ENCODE measurements at places on chromosomes 3 and 15. TPM values are rescaled to one million over a fixed set of nuclear protein-coding genes. Genes with fewer than 3 reads are reported as not detected.

GRCh38 chr3:143810166-143810952 is 37.9 kb downstream of the SLC9A9 start:
- no peak for DNase-seq

DNA sequence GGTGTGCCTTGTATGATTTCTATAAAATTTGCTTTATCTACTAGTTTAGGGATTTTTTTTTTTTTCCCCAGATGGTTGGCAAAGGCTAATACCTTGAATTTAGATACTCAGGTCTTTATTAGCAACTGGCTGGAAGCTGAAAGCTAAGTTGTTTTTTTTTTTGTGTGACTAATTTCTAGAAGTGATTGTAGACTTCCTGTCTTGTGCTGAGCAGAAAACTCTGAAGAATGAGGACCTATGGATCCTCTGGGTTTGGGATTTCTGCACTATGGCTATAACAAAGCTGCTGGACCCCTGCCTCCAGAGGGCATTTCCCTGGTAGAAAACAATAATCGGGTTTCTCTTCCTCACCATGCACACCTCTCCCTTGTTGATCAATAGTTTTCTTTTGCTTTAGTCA is 10.0 kb downstream of the ARIH2 start:
- DNase-seq = no peak

DNA sequence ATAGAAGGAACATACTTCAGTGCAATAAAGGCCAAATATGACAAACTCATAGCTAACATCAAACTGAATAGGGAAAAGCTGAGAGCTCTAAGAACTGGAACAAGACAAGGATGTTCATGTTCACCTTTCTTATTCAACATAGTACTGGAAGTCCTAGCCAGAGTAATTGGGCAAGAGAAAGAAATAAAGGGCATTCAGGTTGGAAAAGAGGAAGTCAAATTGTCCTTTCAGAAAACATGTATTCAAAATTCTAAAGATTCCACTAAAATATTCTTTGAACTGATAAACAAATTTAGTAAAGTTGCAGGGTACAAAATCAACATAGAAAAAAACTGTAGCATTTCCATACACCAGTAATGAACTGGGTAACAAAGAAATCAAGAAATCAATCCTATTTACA is 12.2 kb upstream of the ZNF197 start:
- DNase-seq = no peak

The CISH gene
- 42.9 TPM for total RNA-seq
